Pericardium fibroblast (primary cell): ENCODE measurements at places on chromosomes 12 and 14. TPM values are rescaled to one million over a fixed set of nuclear protein-coding genes. Genes with fewer than 3 reads are reported as not detected.

Gene AQP2
- not detected in 2 replicates for total RNA-seq

Gene TAS2R42
- total RNA-seq, result not detected in 2 replicates

Gene STAT6
- 85.1 and 89.0 TPM in 2 replicates for total RNA-seq

Gene DEPDC4
- 0.35 TPM in 1 of 2 replicates, not detected in the other for total RNA-seq

Gene PROX2
- total RNA-seq, result not detected in 2 replicates

Gene FBXL14
- total RNA-seq, result 5.2 and 7.1 TPM in 2 replicates
